Tibial nerve (tissue), 4 donors: ENCODE measurements at places on chromosomes 2 and 18.

DNA sequence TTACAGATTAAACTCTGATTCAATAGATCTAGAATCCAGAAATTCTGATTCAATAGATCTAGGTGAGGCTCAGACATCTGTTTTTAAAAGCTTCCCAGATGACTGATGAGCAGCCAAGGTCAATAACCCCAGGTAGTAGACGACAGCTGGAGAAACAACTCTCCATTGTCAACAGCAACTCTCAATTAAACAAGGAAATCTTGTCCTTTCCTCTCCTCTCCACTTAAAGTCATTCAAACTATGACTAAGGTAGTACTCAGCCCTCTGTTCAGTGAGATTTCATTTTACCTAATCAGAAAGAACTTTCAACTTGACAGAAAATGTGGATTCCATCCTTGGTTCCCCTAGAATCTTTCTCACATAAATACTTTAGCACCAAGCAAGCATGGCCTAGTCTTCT is 94.6 kb upstream of the SCG2 start:
- DNase-seq, result no peak

DNA sequence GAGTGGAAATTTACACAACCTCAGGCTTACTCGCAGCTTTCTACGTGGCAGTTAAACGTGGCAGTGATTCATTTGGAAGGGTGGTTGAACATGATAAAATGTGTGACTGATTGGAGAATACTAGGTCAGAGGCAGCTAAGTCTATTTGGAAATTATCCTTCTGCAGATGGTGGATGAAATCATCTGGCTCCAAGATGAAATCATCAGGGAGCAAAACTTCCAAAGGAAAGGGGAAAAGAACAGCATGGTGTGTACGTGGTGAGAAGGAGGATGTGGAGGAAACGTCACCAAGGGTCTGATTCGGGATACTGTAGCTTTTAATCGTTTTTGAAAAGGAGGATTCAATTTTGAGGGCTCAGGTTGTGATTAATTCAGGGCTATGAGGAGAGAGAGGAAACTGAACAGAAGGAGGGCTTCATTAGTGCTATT is 47.9 kb downstream of the COL3A1 start:
- peak; percentile 47 for DNase-seq

GRCh38 chr2:199704358-199705238 is 146.4 kb downstream of the FTCDNL1 start:
- no peak for DNase-seq

- no peak for DNase-seq
These were observed 125.9 kb downstream of the PLA2R1 start for GRCh38 chr2:159936471-159936870.

DNA sequence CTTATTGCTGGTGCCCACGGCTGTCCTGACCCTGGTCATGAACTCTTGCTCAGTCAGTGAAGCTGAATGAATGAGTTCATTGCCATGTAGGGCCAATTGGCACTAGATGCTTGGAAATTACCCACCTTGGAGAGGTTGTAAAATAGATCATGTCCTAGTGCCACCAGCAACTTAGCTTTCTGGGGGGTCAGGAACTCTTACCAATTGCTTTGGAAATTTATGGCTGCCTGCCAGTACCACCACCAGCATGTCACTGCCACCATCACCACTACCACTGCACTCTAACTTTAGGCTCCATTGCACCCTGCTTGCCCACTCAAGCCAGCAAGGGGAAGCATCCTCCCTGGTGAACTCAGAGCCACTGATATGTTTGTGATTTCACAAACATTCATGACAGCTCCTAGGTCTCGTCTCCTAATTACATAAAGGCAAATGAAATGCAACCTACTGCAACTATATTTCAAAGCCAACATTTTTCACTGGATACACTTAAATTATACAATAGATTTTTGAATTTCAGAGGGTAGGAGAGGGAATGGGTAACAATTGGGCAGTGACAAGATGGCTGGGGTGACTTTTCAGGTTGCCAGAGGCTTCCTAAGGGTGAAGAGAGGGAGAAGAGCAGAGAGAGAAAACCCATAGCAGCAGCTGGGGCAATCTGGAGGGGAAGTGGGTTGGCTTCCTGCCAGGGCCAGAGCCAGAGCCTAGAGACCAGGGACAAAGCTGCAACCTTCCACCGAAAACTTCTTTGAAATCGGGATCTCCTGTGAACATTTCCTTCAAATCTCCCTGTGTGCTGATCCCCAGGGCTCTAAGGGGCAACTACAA is 3.5 kb upstream of the EMILIN1 start:
- no peak for DNase-seq

DNA sequence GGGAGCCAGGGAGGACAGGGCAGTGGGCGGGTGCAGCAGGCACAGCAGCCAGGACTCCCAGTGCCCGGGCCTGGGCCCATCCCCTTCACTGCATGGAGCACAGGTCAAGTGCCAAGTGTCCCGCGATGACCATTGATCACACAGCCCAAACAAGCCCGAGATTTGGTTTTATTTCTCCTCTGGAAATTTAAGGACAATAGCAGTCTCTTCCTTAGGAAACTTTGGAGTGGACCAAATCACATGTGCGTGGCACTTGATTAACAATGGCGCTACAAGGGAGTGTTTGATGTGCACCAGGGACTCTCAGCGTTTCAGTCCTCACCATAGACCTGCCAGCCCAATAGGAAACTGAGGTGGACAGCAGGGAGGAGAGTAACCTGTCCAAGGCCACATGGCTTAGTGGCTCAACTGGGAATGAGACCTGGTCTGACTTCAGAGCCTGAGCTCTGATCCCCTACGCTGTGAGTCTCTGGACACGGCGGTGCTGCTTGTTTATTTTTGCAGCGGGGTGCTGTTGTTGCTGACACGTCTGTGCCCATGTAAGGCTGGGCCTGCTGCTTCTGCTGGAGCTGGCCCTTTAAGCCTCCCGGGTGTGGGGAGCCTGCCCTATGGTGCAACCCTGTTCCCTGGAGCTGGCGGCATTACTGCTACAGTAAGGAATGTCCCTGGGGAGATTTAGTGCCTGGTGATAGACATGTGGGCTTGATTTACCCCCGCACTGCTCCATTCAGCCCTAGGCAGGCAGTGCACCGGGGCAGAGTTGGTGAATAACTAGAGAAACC is 194.2 kb downstream of the INHBB start:
- no peak for DNase-seq

DNA sequence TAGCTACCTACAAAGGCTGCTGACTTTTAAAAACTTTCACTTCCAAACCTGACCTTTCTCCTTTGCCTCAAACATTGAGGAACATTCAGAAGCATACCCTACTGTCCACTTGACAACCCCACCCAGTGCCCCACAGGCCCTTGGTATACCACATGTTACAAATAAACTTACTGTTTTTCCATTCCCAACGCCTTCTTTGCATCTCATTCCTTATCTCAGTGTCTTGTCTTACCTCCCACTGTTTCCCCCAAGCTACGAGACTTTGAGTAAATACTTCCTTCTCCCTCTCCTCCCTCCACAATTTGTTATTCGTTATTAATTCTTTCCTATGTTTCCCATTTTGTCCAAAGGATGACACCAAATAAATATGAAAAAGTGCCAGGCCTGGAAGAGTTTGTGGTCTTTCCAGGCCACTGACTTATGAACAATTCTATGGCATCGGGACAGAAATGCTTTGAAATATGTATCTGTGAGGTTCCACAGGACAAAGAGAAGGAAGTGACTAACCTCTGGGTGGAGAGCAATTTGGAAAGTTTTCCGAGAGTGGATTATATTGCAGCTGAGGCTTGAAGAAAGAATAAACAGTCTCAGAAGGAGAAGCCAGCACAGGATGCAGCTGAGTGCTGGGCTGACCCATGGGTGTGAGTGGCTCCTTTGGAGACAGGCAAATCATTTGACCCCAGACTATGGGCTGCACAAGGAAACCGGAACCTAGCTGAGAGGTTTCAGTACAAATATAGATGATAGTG is 409.0 kb downstream of the LPIN1 start:
- no peak for DNase-seq

GRCh38 chr2:26363958-26364357 is 17.4 kb upstream of the ADGRF3 start:
- DNase-seq, result no peak

DNA sequence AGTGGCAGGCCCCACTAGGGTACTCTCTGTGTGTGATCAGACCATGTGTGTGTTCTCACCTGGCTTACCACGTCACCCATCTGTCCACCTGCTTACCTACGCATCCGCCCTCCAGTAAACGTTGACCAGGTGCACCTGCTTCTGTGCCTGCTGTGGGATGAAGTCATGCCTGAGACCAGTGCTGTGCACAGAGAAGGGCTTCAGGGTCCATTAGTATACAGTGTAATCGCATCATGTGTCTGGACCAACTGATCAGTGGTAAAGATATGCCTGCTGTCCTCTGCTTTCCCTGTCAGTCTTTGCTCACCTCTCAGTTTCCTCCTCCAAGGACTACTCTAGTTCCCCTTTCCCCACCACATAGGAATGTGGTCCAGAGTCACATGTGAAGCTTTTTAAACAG is 109.3 kb downstream of the FHOD3 start:
- DNase-seq, result no peak

GRCh38 chr2:168766600-168766999 is 35.8 kb upstream of the NOSTRIN start:
- no peak for DNase-seq

GRCh38 chr2:23859234-23859633 is 67.7 kb downstream of the ATAD2B start:
- DNase-seq, result no peak
